ENCODE measurements at places on chromosomes 2 and 18.
A peak's percentile ranks its signal among the peaks of the same experiment; 100 is the strongest.

DNA sequence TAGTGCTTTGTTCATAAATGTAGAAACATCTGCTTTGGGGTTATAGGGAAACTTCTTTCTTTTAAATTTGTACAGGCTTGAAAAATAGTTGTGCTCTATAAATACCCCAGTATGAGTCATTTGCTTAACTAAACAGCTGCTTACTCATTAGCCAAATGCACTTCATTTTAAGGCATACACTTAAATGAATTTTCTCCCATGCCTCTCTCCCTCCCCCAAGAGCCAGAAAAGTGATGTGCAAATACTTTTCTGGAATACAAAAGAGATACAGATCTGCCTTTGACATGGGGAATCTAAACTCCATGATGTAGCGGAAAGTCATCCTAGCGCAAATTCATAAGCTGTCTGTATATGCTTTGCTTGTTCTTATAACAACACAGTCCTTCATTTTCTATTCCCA, 469.4 kb downstream of the DLGAP1 start:
- peak; percentile 25 for DNase-seq

- DNase-seq = no peak
Observed at GRCh38 chr2:28615706-28616105, 119.8 kb downstream of the PLB1 start.

DNA sequence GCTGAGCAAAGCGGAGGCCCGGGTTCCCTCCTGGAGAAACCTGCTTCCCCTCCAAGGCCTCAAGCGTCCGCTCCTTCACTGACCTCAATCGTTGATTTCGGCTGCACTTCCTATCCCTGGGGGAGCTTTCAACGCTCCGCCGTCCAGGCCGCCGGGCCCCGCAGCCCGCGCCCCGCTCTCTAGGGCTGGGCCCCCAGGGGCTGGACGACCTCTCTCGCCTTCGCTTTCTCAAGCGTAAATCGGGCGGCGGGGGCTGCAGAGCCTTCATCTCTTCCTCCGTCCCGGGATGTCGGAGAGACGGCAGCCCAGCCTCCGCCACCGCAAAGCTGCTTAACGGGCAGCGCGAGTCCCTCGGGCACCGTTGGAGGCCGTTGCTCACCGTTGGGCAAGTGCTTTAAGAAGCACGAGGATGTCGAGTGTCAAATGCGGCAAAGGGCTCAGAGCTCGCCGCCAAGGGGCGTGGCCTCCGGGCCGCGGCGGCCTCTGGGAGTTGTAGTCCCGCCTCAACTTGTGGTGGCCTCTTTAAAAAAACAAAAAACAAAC, 8.5 kb downstream of the HES6 start:
- DNase-seq = no peak

DNA sequence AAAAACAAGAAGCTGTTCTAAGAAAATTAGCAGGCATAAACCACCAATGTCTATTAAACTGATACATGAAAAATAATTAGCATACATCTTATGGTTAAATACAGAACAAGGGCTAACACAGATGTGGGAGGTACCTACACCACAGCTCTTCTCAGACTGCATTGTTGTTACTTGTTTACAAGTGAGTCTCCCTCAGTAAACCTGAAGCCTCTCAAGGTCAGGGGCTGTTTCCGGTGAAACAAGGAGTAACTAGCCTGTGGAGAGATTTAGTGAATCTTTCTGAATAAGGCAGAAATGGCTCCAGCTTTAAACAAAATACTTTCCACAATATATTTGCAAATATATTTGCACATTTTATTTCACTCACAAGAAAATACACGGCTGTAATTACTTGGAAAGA, 244.0 kb downstream of the FIGN start:
- no peak for DNase-seq

DNA sequence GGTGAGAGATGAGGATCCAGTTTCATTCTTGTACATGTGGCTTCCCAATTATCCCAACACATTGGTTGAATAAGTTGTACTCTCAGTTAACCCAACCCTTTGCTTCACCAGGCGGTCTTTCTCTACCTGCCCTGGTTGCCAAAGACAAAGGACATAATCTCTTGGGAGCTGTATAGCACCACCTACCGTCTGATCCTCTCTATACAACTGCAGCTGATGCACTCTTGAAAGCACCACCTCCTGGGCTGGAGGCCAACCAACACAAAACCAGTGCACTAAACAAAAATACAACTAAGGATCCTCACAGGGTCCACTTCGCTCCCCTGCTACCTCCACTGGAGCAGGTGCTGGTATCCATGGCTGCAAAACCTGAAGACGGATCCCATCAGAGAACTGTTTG, 473.6 kb upstream of the NRXN1 start:
- peak; percentile 5 for DNase-seq

DNA sequence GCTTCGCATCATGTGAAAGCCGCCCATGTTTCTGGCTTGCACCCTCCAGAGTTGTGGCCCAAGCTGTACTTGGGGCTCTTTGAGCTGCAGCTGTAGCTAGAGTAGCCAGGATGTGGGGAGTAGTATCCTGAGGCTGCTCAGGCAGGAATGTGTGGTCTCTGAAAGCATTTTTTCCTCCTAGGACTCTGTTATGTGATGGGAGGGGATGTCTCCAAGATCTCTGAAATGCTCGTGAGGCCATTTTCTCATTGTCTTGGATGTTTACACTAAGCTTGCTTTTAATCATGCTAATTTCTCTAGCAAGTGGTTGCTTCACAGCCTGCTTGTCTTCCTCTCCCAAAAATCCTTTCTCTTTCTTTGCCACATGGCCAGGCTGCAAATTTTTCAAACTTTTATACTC, 687.6 kb downstream of the DCDC2C start:
- no peak for DNase-seq

- no peak for DNase-seq
Observed at GRCh38 chr2:132911726-132912724, 242.0 kb upstream of the LYPD1 start.

DNA sequence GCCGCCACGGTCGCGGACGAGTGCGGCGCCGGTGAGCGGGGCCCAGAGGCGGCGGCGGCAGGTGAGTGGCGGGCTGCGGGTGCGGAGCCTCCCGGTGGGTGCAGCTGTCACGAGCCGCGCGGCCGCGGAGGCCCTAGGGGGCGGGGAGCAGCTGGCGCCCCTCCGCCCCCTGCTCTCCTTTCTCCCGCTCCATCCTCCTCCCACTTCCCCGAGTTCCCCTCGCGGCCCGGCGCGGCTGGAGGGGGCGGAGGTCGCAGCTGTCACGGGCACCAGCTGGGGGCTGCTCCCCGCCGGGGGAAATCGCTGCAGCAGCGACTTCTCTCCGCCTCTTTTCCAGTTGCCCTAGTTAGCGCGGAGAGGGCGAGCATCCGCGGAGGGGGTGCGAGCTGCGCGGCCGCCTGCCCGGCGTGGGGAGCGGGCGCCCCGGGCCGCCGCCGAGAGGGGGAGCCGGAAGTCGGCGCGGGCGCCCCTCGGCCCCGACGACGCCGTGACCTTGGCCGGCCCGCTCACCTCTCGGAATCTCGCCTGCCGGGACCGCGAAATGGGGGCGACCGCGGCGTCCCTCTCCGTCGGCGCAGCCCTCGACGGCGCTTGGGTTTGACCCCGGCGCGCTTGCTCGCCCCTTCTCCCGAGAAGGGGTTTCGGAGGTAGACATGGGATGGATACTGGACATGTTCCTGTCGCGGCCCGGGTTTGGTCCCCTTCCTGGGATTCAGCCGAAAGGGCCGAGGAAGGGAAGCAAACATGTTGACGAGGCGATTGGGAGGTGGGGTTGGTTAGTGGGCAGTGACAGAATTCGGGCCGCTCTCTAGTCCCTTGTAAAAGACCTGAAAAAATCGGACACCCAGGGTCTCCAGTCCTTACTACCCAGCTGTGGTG, 727 bp downstream of the NCOA1 start:
- peak; percentile 12 for DNase-seq

GRCh38 chr2:71609441-71609840, 156.1 kb downstream of the DYSF start:
- peak; percentile 65 for DNase-seq

DNA sequence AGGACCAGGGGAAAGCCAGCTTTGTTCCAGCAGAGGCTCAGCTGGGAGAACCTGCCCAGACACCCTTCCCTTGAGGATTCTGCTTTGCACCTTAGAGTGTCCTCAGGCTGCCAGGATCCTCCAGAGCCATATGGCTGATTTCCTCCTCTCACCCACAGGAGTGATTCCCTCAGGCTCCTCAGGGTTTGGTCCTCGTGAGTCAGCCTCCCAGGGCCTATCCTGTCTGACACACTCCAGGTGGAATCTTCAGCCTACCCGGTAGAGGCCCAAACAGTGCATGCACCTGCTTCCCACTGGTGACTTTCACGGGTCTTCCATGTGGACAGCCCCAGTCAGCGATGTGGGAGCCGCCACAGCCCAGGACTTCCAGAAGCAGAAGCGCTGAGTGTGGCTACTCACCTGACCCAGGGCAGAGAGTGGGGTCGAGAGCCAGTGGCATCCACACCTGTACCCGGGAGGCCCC, 73.3 kb downstream of the TFCP2L1 start:
- no peak for DNase-seq

GRCh38 chr2:107133412-107133811, 247.4 kb upstream of the ST6GAL2 start:
- no peak for DNase-seq

- DNase-seq = no peak
Observed at GRCh38 chr2:2877427-2877826, 500.2 kb downstream of the EIPR1 start.

DNA sequence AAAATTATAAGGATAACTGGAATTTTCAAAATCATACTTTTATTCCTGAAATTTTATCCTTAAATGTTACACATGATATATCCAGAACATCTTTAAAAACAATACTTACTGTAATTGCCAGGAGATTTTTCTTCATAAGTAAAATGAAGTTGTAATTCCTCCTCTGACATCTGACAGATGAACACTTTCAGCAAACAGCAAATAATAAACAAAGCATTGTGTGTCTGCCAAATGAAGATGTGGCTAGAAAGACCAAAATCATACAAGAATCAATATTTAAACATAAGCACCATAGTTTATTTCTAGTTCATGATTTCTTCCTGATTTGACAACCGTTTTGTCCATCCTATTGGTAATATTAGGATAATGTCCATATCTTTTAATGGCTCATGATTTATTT, 82.0 kb downstream of the DYM start:
- no peak for DNase-seq
